ENCODE measurements at places on chromosomes 16 and 17.

DNA sequence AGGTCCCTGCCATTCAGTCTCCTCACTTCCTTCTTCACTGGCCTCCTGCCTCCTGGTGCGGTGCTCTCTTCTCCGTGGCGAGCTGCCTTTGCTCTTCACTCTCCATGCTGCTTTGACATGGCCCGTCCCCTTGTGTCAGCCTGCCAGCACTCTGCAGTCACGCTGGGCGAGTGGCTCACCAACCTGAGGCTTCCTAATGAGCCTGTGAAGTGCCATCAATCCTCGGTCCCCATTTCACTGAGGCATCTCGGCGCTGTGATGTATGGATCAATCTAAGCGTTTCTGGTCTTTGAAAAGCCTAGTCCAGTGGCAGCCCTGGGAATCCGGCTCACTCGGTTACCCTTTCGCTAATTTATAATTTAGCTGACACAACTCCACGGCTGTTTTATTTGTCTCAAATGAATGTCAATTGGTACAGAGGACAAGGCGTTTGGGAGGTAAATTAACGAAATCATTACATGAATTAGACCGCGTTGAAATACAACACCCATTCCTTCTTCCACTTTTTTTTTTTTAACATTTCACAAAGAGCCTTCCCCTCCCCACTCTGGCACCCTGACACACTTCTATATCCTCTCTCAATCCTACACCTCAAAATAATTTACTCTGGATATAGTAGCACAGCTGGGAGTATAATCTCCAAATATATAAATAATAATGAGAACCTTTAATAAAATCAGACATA, 610.7 kb downstream of the TMEM114 start:
- no peak for DNase-seq

DNA sequence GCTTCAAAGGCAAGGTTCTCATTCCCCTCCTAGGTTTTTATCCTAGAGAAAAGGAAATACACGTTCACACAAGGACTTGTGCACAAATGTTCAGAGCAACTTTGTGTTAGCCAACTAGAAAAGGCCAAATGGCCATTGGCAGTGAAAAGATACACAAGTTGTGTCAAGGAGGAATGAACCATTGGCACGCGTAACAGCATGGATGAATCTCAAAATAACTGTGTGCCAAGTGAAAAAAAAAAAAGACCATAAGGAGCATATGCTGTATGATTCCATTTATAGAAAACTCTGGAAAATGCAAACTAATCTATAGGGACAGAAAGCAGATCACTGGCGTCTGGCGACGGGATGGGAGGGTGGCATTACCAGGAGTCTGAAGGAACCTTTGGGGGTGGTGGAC, 333.8 kb downstream of the SNX29 start:
- DNase-seq = no peak

GRCh38 chr17:28370744-28371103, 617 bp upstream of the VTN start:
- DNase-seq = no peak

GRCh38 chr17:10360578-10360977, 12.2 kb downstream of the MYH13 start:
- DNase-seq = no peak

DNA sequence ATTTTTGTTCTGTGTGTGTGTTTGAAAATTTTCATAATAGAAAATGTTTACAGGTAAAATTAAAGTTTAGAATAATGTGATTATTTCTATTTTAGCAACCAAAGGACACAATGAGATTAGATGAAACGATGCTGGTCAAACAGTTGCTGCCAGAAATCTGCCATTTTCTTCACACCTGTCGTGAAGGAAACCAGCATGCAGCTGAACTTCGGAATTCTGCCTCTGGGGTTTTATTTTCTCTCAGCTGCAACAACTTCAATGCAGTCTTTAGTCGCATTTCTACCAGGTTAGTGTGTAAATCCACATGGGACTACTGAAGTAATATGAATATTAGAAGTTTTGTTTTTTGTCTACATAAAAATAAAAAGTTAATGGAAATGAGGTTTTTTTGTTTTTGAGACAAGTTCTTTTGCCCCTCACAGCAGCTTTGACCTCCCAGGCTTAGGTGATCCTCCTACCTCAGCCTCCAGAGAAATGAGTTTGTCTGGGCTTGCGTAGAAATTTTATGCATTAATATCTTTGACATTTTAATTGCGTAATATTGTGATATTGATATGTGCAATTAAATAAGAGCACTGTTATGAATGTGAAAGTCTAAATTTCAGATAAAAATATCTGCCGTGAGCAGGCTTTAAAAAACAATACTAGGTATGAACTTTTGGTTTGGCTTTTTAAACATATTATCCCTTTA, 68.5 kb downstream of the NF1 start:
- no peak for DNase-seq

DNA sequence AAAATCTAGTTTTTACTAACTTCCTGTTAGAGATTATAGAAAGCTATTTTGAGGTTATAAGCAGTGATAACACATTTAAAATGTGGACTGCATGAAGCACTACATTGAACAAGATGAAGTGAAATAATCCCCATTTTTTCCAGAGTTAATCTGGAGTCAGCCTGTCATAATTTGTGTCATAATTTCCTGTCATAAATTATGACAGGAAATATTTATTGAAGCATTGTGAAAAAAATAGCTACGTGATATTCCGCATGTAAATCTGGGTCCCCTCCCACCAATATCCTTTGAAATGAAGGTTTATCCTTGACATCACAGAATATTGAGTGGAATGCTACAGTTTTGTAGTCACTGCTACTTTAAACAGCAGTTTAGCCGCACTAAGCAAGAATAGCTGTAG, 40.1 kb downstream of the OMG start:
- DNase-seq = no peak

DNA sequence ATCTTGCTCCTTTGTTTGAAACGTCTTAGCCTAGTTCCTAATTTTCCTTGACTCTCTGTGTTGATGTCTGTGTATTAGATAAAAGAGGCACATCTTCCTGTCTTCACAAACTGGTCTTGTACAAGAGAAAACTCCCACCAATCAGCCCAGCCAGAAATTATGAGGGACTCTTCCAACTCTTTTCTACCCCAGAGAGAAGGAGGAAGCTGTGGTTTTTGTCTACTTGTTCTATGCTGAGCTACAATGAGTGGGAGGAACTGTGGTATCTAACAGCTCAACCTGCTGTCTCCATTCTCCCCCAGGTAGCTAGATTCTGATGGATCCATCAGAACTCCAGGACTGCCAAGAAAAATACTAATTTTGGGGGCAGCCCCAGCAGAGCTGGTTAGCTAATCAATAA, 392.5 kb downstream of the HS3ST3B1 start:
- DNase-seq = no peak

DNA sequence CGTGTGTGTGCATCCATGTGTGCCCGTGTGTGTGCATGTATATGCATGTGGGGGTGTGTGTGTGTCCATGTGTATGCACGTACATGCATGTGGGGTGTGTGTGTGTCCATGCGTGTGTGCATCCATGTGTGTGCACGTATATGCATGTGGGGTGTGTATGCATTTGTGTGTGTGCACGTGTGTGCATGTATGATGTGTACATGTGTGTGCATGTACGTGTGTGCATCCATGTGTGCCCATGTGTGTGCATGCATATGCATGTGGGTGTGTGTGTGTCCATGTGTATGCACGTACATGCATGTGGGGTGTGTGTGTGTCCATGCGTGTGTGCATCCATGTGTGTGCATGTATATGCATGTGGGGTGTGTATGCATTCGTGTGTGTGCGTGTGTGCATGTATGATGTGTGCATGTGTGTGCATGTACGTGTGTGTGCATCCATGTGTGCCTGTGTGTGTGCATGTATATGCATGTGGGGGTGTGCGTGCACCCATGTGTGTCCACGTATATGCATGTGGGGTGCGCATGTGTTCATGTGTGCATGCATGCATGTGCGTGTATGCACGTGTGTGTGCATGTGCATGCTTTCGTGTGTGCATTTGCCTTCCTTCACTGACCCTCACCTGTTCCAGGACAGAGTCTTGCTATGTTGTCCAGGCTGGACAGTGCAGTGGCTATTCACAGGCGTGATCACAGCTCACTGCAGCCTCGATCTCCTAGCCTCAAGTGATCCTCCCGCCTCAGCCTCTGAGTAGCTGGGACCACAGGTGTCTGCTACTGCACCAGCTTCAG, 129.6 kb upstream of the TNRC6C start:
- no peak for DNase-seq

- no peak for DNase-seq
Measured at GRCh38 chr16:12625068-12625467, 178.6 kb downstream of the CPPED1 start.

GRCh38 chr16:29743827-29744531, 1.8 kb downstream of the C16orf54 start:
- no peak for DNase-seq

GRCh38 chr17:56740481-56740880, 93.2 kb downstream of the C17orf67 start:
- no peak for DNase-seq

- no peak for DNase-seq
Measured at GRCh38 chr17:2911035-2911754, 115.0 kb downstream of the RAP1GAP2 start.

GRCh38 chr16:72482695-72483094, 310.7 kb upstream of the PMFBP1 start:
- no peak for DNase-seq

DNA sequence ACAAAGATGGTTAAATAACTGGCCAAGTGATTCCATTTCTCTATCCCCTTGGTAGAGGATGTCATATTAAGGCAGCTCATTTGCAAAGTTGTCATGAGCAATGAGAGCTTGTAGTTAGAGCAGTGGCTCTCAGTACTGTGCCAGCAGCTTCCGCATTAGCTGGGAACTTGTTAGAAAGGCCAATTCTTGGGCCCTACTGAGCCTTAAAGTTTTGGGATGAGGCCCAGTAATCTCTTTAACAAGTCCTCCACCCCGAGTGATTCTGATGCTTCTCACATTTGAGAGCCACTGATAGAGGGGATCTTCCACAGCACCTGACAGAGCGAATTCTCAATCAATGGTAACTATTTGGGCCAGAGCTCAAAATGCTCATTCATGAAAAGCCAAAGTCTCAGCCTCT, 20.2 kb upstream of the CCL1 start:
- no peak for DNase-seq

- no peak for DNase-seq
Measured at GRCh38 chr17:10777890-10778289, 26.0 kb downstream of the TMEM238L start.

GRCh38 chr17:10471858-10472257, 2.5 kb upstream of the MYH4 start:
- DNase-seq = no peak

DNA sequence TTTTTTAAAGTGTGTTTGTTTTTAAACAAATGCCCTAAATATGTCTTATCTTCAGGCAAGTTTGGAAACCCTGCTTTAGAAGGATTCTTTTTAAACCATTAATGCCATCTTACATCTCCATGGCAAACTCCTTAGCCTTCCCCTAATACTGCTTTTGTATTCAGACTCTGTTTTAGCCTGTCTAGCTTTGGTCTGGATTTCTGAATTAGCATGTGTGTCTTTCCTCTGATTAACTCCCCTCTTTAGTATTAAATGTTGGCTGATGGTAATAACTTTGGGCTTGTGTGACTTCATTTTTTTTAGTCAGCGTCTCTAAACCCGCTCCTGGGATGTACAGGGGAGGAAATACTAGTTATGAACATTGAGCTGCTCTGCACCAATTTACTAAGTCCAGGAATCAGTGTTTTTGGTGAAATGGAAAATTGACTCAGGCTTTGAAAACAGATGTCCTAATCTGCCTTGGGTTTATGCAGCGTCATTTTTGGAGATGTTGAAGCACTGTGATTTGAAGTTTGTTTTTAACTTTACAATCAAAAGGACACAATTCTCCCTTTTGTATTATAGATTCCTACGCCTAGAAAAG, 22.2 kb downstream of the WIPF2 start:
- no peak for DNase-seq

DNA sequence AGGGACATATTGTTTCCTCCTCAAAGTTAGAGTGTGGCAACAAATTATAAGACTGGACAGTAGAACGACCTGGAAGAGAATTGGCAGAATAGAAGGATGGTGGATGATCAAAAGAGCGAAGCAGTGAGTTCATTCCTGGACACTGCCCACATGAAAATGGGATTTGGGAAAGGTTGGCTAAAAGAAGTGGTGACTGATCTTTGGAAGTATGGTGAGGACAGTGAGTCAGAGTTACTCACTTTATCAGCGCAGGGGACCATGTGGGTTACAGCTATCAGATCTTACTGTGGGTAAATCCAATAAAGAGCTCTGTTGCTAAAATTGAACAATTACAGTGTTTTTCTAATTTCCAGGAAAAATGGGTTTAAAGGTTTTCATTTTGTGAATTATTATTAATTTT, 2.7 kb upstream of the TANC2 start:
- DNase-seq = no peak

GRCh38 chr17:57001541-57001940, 23.6 kb downstream of the SCPEP1 start:
- DNase-seq = no peak

DNA sequence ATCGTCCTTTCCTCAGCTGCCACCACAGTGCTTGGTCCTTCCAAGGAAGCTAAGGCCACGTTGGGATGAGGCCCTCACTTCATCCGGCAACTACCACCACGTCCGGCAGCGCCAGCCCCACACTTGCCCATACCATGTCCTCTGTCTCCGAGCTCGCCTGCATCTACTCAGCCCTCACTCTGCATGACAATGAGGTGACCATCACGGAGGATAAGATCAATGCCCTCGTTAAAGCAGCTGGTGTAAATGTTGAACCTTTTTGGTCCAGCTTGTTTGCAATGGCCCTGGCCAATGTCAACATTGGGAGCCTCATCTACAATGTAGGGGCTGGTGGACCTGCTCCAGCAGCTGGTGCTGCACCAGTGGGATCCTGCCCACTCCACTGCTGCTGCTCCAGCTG, 44.9 kb downstream of the TTC19 start:
- no peak for DNase-seq

- peak; percentile 44 for DNase-seq
Measured at GRCh38 chr17:31391496-31391949, at the start of gene RAB11FIP4. Gene RAB11FIP4 (plus strand): TSS chr17:31391675. CDS start chr17:31391853, 178 bp downstream.

DNA sequence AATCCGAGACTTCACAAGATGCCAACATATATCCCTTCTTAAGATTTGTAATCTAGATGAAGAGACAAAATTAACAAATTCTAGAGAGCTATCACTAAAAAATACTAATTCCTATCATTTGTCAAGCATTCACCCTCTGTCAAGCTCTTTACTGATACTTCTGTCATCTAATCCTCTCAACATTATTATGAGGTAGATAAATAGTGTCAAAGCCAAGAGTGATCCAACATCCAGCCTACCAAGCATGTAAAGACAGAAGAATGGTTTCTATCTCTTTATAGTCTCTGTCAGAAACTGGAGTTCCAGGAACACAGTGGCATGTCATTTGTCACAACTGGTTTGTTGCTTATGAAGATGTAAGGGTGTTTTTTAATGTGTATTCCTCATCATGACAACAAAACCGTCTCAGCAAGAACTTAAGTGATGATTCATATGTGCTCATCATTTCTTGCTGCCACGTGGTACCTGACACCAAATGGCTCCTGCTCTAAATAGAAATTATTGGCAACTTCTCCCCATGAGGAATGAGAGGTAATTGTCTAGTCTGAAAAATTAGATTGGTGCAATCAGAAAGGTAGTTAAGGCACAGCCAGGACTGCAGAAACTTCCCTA, 196.8 kb downstream of the TOX3 start:
- DNase-seq = no peak

- no peak for DNase-seq
Measured at GRCh38 chr16:54936979-54937670, 6.5 kb downstream of the IRX5 start.

GRCh38 chr16:67694611-67695010, 24.5 kb downstream of the GFOD2 start:
- no peak for DNase-seq

GRCh38 chr17:77872199-77872598, 86.3 kb upstream of the TNRC6C start:
- DNase-seq = no peak

Measured in HEK293T (cell line).